ENCODE measurements at places on chromosomes 16 and 17.

GRCh38 chr16:20944861-20945574 lies 44.4 kb downstream of the LYRM1 start:
- peak; percentile 0 for DNase-seq

- no peak for DNase-seq
These were observed 1.5 kb downstream of the NTN1 start for GRCh38 chr17:9022573-9023391.

DNA sequence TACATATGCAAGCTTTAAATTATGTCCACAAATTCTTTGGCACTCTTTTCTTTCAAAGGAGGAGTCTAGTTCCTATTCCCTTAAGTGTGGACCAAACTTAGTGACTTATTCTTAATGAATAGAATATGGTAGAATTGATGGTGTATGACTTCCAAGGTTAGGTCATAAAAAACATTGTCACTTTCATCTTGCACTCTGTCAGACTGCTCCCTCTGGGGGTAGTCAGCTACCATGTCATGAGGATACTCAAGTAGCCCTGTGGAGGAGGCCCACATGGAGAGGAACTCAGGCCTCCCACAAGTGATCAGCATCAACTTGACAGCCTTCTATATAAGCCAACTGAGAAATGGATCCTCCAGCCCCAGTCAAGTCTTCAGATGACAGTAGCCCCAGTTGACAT lies 58.0 kb upstream of the SCNN1B start:
- DNase-seq = no peak

DNA sequence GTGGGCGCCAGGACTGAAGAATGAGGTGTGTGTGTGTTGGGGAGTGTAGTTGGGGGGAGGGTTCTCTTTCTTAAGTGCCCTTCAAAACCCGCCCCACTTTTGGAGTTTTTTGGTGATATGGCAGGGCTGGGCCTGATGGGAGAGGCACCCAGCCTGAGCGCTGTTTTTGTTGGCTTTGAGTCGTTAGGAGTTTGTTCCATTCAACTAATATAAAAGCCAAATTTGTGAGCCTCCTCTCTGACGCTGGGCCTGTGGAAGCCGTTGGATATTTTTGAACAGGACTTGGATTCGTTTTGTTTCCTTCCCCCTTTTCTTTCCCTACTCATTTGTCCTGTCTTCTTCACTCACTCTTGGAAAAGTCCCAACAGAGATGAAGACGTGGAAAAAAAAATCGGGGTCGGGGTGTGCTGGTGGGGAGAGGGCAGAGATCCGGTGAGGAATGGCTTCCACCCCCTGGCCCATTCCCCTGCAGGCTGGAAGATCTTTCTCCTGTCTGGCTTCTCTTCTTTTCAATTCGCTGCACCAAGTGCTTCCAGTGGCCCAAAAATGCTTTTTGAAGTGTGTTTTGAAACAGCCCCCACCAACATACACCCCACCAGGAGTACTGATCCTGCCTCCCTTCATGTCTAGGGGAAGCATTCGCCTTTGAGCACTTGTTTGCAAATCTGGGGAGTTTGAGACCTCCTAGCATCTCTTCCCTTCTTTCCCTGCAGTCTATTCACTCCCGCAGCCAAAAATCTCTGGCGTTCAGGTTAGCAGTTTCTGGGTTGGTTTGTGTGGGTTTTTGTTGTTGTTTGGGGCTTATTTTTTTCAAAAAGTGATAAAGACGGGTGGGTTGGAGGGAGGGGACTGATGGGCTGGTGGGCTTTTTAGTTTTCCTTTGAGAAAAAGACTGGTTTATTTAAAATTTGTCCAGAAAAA lies 2.6 kb downstream of the FZD2 start:
- DNase-seq = no peak

DNA sequence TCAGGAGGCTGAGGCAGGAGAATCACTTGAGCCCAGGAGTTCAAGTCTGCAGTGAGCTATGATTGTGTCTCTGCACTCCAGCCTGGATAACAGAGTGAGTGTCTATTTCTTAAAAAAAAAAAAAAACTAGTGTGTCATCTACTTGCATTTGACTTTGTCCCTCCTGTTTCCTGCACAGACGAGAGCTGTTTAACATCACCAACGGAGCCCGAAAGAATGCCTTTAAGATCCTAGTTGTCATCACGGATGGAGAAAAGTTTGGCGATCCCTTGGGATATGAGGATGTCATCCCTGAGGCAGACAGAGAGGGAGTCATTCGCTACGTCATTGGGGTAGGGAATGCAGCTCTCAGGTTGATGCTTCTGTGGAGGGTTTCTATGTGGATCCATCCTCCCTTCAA lies 13.4 kb downstream of the ITGAM start:
- DNase-seq = no peak

DNA sequence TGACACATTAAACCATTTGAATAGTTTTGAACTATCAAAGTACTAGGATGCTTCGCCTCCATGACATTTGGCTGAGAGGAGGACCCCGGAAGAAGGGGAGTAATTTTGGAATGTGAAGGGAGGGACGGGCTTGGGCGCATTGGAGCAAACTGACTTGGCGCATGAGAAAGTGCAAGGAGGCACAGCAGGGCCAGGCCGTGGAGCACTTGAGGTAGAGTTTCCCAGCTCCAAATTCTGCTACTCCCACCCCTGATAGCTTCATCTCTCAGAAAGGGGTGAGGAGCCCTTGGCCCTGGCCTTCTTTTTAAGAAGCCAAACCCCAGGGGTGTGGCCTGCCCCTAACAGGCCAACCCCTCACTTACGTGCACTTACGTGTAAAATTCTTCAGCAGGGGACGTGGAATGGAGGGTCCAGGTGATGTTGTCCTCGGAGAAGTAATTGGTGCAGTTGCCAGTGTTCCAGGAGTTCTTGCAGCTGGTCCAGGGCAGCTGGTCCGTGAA lies 17.7 kb downstream of the SLC6A4 start:
- DNase-seq = no peak

DNA sequence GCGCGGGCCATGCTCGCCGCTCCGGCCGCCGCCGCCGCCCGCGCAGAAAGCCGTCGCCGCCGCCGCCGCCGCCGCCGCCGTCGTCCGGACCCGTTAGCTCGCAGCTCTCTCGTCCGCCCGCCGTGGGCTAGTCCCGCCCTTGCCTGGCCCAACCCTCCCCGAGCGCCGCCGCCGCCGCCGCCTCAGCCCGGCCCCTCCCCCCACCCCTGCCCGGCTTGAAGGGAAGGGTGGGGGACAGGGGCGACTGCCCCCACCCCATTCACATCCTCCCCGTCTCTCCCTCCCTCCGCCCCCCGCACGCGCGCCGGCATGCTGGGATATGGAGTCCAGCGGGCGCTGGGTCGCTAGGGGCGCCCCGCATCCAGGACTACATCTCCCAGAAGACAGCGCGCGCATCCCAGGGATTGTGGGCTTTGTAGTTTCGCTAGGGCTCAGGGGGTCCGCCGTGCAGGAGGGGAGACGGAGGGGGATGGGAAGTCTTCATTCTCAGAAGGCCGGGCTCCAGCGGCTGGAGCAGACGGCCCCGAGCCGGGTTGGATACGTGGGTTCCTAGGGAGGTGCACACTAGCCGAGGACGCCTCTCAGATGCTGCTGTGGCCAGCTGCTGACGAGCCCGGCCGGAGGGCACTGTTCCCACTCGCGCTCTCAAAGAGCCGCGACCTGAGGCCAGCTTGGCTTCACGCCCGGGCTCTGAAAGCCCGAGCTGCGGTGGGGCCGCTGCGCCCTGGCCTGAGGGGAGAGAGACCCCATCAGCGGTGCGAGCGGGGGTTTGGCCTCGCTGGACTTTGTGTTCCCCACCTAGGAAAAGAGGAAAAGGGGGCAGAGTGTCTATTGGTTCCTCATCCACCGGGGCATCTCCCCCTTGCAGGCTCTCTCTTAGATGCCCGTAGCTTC lies at the start of gene ST3GAL2:
TSS of gene ST3GAL2 (minus strand) at position 132 of the 894 bp plus-strand sequence. CDS start 40,570 bp downstream, outside the sequence.
- peak; percentile 91 for DNase-seq

DNA sequence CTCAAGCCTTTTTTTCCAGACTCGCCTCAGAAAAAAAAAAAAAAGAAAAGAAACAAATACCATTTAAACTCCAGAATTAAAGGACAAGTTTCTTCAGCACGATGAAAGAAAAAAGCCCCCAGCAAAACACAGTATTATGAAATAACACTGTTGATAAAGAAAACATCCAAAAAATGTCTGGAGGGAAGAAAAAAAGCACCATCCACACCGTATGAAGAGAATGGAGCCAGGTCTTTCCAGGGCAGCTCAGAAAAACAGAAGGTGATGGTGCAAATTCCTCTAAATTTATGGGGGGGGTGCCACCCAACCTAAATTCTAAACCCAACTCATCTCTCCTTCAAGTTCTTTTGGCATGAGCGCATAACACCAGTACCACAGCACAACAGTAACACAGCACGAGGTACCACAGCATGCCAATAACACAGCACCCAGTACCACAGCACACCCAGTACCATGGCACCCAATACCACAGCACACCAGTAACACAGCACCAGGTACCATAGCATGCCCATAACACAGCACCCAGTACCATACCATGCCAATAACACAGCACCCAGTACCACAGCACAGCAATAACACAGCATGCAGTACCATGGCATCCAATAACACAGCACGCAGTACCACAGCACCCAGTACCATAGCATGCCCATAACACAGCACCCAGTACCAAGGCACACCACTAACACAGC lies 19.0 kb downstream of the AXIN1 start:
- no peak for DNase-seq

DNA sequence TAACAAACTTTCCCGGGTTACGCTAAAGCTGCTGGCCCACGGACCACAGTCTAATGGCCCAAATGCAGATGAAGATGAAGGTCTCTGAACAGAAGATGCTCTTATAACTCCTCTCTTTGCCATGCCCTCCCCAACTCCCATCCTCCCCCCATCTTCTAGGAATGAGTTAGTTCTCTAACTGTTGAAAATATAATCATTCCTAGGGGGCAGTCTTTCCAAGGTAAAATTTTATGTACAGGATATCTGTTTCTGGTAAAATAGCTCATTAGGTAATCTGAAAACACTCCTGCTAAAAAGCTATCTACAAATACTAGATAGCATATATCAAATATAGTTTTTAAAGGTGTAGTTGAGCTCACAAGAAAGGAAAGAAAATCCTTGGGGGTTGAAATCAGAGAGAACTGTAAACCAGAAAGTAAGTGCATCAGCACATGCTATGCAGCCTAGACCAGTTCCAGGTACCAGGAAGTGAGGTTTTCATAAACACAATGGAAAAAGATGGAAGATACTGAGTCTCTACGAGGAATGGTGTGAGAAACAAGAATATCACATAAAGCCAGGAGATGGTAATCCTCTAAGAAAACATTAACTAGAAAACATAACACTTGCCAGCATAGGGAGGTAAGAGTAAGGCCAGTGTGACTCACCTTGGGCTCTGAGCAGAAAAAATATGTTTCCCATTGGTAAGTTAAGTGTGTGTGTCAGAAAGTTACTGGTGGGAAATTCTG lies 38.1 kb downstream of the CMC2 start:
- no peak for DNase-seq

DNA sequence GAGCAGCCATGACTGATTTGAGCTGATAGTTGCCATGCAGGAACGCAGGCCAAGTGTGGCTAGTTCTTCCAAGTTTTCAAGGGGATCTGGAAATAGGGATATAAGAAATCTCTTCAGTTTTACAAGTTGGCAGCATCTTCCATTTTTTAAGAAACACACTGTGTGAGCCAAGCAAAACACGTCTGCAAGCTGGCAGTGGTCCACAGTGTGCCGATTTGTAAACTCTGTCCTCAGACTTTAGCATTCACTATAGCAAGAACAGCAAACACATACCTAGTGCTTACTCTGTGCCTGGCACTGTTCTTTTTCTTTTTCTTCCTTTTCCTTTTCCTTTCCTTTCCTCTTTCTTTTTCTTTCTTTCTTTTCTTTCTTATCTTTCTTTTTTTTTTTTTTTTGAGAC lies 2.9 kb downstream of the ORAI3 start:
- DNase-seq = no peak

- DNase-seq = peak; percentile 6
These were observed 2.4 kb downstream of the DHRS7B start for GRCh38 chr17:21129023-21129681.

GRCh38 chr17:69760562-69760961 lies 314.5 kb upstream of the KCNJ16 start:
- no peak for DNase-seq

DNA sequence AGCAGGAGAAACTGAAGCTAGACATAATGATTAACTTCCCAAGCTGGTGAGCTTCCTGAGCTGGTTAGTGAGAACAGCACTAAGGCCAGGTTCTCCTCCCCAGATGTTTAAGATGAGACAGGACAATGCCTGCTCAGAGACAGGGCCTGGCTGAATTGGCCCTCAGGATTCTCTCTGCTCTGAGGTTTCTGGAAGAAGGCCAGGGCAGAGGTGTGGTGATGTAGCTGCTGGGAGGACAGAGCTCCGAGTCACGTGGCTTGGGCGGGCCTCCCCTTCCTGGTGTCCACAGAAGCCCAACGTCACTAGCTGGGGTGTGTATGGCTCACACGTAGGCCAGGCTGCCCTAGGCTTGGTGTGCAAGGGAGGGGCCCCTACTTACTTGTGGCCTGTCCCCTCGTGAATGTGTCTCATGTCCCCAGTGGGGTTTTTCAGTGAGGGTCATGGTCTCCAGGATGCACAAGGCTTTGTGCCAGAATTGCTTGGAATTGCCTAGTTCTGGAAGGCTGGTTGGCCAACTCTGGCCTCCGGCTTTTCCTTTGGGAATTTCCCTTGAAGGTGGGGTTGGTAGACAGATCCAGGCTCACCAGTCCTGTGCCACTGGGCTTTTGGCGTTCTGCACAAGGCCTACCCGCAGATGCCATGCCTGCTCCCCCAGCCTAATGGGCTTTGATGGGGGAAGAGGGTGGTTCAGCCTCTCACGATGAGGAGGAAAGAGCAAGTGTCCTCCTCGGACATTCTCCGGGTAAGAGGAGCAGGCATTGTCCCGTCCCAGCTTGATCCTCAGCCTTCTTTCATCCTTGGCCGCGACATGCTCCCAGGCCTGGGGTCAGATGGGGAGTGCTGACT lies 3.4 kb downstream of the NOD2 start:
- DNase-seq = no peak

- no peak for DNase-seq
These were observed 38.5 kb upstream of the ETV4 start for GRCh38 chr17:43584666-43585102.

GRCh38 chr16:68496689-68497088 lies 42.4 kb upstream of the ZFP90 start:
- no peak for DNase-seq

DNA sequence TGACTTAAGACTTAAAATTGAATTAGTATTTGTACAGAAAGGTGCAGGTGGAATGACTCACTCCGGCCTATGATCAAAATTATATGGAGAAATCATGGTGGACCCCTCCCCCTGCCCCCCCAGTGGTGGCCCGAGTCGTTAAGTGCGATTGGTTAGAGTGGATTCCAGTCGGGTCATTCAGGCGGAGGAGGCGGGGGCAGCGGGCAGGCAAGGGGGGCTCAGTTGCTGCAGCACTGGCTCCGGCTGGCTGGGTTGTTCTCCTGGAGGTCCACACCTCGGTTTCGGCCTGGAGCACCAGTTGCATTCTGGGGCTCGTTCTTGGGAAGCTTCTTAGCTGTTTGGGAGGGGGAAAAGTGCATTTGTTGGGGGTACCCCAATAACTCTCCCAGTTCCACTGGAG lies 3.0 kb downstream of the HSPB9 start:
- no peak for DNase-seq

DNA sequence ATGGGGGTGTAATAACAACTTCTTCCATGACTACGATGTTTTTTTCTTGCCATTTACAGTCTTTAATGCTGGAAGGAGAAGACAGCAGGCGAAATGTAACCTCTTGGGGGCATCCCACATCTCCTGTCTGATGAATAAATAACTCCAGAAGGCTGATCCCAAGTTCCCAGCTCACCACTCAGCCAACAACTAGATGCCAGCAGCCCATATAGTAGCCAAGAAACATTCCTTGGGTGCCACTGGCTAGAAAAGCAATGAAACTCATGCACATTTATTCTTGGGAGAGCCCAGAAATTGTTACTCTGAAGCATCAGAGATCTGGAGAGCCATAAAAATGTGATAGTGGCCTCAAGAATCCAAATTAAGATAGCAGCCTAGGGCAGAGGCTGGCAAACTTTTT lies 22.7 kb upstream of the TMEM101 start:
- no peak for DNase-seq

Data from fibroblast of skin of left biceps (primary cell).